NCI-H1417 treated with DMSO at 0.1 percent for 48 hours (cell line): ENCODE measurements at places on chromosomes 7 and 10.
A peak's percentile ranks its signal among the peaks of the same experiment; 100 is the strongest.

DNA sequence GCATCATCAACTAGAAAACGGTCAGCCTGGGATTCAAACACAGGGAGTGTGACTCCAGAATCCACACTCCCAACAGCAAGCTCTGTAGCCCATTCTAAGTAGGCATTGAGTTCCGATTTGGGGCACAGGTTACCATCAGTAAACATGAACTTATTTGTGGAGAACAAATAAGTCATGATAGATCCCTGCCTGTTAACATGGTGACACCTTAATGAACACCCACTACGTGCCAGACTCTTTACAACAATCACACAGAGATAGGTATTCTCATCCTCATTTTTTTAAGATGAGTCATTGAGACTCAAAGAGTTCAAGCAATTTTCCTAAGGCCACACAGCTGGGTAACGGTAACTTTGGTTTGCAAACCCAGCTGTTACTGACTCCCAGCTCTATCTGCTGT lies 91.5 kb downstream of the LYZL2 start:
- no peak for DNase-seq

- no peak for DNase-seq
Observed at GRCh38 chr7:88146616-88147015, 73.2 kb downstream of the SRI start.

DNA sequence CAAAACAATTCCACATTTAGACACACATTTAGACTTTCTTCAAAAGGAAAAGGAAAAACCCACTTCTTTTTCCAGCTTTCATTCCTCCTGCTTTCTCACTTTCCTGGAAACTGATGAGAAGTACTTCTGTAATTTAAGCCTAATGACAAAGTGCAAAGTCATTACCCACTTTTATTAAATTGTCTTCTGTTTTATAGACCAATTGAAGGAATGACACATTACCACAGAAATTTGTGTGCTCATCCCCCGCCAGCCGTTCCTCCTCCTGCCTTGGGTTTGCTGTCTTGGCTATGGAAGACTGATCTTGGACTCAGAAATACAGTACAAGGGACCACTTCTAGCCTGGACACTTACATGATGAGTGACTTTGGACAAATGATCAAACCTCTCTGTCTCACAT lies 717.8 kb downstream of the SORCS3 start:
- no peak for DNase-seq

DNA sequence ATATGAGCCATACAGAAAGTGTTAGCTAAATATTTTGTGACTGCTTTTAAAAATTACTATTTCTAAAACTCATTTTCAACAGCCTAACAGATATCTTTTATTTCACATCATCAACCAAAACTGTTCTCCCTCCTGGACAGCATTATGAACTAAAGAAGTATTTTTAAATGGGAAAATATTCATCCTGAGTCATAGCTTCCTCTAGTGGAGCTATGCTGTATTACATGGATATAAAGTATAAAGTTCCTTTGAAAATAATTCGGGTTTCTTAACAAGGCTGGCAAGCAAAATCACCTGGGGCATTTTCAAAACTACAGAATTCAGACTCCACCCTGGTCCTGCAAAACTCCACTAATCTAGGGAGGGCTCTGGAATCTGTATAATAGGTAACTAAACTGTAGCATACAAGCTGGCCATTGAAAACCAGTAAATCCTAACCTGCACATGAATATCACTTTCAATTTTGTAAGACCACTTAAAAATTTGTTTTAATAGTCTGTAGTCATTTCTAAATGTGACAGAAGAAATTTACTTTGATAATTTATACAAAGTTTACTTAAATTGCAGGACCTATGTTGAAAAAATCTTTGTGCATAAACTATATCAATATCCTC lies 53.5 kb downstream of the SCIN start:
- no peak for DNase-seq

- DNase-seq, result no peak
Observed at GRCh38 chr7:70695795-70696083, 436.2 kb upstream of the GALNT17 start.

DNA sequence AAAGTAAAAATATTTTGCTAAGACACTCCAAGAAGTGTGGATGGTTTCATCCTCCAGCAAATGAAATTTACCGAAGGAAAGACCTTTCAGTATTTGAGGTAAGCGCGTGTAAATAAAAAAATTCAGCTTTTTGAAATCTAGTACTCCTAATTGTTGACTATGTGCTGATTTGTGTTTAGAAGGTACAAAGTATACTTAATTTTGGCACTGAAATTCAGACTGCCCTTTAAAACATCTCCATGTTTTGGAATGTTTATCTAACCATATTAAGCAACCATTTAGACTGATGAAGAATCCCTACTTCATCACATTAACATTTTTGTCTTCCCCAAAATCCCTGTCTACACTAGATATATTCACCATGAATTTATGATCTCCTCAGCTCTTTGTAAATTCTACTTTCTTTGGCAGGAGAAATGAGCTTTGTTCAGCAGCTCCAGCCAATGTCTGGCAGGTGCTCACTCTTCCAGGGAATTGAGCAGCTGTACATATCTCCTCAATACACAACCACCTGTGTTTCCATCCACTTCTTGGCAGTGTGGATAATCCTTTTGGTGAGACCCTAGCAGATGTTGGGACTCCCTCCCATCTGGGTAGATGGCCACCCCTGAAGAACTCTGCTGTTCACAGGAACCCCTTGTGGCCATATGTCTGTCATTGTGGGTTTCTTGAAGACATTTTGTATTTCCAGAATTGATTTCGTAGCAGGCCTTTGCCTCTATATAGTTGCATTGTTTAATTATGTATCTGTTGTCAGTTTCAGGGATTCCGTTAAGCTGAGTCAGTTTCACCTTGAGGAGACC lies 129.4 kb upstream of the SAMD8 start:
- DNase-seq, result no peak

GRCh38 chr7:24573554-24574338 lies 494 bp downstream of the PALS2 start:
- DNase-seq, result no peak

DNA sequence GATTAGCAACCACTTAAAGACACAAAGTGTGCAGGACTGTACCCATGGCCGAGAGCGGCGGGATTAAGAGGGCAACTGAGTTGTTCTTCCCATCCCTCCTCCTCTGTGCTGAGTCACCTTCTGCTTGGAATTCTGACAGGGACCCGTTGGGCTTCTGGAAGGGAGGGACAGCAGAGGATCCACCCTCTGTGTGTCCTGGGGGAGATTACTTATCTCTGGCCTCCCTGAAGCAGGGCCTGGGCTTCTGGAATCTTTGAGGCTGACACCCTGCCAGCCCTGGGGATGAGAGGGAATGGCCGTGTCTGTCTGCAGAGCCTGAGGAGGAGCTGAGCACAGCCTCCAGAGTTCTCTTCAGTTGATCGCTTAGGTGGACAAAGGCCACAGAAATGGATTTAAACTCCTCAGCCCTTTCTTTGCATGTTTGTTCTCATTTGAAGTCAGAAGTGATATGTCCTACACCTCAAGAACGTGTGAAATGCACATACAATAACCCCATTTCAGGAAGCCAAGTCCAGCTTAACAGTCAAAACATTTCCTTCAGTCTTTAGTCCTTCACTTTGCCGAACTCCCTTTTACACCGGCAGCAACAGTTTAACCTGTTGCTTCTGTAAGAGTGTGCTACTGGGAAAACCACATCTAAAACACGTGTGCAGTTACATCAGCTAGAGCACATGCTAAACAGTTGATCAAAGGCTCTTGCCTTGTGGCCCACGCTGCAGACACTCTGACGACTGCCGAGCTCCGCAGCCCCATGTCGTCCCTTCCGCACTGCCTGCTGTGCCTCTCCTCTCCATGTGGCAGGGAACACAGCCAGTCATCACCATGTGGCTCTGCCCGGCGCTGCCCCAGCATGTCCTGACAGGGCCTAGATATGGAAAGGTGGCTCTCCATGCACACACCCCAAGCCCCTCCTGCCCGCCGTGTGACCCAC lies 55.7 kb downstream of the IKZF1 start:
- DNase-seq, result no peak

DNA sequence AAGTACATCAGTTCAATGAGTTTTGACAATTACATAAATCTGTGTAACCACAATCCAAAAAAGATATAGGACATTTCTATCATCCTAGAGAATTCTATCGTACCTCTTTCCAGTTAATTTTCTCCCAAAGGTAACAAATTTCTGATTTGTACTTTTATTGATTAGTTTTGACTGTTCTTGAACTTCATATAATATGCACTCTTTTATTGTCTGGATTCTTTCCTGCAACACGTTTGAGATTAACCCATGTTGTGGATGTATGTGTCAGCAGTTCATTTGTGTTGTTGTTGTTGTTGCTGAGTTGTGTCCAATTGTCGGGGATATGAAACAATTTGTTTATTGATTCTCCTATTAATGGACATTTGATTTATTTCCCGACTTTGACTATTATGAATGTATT lies 145.9 kb upstream of the WDR11 start:
- no peak for DNase-seq

DNA sequence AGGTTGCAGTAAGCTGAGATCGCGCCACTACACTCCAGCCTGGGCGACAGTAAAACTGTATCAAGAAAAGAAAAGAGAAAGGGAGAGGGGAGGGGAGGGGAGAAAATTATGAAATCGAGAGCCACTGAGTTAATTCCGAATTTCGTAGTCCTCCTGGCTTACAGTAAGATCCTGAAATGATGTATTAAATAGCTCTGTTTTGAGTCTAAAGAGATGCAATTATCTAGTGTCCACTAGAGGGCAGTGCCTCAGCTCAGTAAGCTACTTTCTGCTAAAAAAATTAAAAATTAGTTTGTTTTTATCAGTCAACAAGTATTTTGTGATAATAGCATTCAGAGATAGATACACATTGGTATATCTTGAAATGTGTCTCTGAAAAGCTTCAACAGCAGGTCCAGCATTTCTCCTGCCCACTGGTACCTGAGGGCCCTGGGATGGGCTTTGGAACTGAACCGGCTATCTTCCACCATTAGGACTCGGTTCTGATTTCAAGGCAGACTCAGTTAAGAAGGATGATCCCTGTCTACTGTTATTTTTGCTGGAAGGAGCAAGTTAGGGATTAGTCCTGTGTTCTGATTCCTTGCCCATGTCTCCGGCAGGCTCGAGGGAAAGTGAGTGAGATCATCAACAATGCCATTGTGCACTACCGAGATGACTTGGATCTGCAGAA lies 19.5 kb downstream of the TSPAN33 start:
- peak; percentile 1 for DNase-seq
